ENCODE measurements at places on chromosomes 7 and 10.

GRCh38 chr10:10777279-10777678, 240.4 kb upstream of the CELF2 start:
- no peak for DNase-seq

- DNase-seq = no peak
Observed at GRCh38 chr7:135165862-135166261, 4.6 kb downstream of the CYREN start.

DNA sequence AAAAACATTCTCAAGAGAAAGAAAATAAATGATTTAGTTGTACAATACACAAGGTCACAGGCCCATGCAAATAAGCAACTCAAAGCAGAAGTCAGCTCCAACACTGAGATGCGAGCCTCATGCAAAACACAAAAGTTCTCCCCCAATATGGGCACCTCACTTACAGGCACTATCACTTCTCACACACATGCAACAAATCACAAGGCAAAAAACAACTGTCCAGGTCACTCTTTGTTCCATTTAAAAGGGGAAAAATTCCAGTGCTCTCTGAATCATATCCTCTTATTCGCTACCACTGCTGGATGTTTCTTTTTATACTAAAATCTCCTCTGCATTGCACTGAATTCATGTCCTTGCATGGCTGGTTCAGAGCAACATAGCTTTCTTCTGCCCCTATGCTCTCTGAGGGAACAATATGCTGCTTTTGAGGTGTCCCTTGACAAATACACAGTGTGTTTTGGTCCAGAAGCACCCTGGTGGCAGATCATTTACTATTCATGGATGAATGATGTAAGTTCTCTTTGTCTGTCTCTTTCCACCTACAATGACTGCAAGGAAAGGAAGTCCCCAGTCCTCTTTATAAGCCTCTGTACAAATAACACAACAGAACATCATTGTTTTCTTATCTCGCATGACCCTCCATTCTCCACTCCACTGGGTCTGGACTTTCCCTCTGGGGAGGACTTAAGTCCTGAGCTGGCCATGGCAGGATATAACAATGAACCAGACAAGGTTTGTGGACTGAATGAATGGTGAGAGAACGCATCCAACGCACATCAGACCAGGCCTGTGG, 85.4 kb upstream of the GSDME start:
- DNase-seq = no peak

DNA sequence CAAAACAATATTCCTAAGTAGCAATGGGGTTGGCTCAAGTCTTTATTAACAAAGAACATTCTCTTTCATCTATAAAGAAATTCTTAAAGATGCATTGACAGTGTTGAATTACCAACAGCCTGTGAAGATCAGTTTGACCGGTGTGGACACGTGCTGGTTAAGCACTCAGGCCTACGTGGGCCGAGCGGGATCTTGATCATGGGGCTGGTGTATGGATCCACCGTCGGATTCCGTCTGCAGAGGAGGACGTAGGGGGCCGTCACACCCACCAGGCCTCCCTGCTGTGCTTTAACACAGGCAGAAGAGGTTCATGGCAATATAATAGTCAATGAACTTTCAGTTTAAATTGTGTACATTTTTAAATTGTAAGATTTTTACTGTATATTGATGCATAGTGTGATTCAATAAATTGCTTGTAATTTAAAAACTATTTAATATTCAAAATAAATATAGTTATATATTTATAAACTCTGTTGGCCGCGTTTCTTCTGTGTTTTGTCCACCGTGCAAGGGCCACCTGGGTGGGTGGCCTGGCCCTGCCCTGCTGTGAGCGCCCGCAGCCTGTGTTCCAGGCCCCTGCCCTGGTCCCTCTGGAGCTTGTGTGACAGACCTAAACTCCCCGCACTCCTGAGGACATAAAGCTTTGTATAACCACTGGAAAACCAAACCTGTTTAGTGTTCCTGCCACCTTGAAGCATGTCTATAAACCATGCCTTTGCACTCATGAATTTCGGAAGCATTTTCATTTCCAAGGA, 1.9 kb upstream of the BHLHA15 start:
- no peak for DNase-seq

DNA sequence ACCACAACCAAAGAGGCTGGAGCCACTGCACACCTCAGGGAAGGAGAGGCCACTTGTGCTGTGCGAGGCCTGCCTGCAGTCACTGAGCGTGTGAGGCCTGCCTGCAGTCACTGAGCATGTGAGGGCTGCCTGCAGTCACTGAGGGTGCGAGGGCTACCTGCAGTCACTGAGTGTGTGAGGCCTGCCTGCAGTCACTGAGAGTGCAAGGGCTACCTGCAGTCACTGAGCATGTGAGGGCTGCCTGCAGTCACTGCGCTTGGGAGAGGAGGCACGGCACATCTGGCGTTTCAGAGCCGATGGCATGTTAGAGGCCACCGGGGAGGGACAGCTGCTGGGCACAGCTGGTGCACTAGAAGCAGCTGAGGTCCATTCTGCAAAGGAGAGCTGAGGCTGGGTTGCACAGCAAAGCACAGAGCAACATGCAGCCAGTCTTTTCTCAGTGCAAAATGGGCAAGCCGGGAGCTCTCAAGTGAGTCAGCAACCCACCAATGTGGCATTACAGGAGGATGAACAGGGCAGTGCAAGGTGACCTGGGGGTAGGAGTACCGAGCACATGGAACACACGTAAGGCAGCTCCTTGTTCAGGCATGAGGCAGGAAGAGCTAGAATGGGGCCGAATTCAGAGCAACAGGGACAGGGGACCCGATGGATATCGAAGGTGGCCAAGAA, 540.1 kb downstream of the PTPRN2 start:
- DNase-seq = no peak

Measured in neural crest cell (in vitro differentiated cells).